ENCODE measurements at places on chromosomes 1 and 21. TPM values are rescaled to one million over a fixed set of nuclear protein-coding genes. Genes with fewer than 3 reads are reported as not detected.

The FNDC5 gene
- not detected for polyA plus RNA-seq

The EXTL1 gene
- 0.51 TPM for polyA plus RNA-seq

The LAMC1 gene
- 2.5 TPM for polyA plus RNA-seq

The PLEKHA6 gene
- 27.4 TPM for polyA plus RNA-seq

The SELL gene
- polyA plus RNA-seq = 1.6 TPM
